ENCODE measurements at places on chromosomes 7 and 10.
A peak's percentile ranks its signal among the peaks of the same experiment; 100 is the strongest.

- peak; percentile 20 for DNase-seq
Observed at GRCh38 chr7:97731736-97732564, at the start of gene TAC1. TSS of gene TAC1 (plus strand) at chr7:97732086. CDS start at chr7:97732613, 527 bp downstream.

- DNase-seq, result no peak
Observed at GRCh38 chr10:35827783-35828182, 185.7 kb upstream of the FZD8 start.

DNA sequence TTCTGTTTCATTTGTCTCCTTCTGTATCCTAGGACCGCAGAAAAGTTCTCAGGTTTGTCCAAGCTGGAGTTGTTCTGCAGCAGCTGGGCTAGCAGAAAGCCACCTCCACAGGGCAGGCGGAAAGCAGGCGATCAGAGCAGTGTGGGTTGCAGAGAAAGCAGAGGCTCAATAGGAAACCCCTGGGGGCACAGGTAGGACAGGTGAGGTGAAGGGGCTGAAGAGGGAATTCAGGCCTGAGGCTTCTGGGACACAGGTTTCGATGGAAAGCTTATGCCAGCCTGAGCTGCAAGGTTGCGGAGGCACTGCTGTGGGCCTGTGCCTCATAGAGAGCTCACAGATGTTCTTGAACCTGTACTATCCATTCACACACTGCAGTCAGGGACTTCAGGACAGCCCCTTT is 194.9 kb upstream of the TPK1 start:
- no peak for DNase-seq

DNA sequence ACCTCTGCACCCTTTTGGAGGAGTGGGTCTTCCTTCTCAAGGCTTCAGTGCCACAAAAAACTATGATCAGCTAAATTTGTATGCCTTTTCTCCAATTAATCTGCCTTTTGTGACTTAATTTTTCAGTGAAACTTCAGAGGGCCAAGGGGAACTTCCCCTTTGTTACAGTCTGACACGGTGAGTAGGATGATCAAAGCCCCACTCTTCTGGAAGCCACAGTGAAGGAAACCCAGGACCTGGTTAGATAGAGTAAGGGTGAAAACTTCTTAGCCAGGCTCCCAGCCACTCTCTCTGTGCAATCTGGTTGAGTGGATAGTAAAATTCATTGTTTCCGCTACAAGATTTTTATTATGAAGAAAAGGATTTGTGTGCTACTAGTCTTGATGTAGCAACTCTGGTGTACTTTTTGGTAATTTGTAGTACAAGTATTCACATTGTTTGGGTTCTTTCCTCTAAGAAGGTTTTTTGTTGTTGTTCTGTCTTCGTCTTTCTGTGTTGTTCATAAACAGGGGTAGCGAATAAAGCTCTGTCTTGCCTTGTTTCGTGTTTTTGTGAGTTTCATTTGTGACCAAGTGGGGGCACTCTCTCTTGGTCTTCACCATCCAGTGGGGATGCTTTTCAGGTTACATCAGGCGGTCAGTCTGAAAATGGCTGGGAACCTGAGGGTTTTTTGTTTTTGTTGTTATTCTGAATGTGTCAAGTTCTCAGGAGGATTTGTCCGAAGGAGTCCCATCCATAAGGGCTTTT is 268.5 kb upstream of the NPSR1 start:
- no peak for DNase-seq

DNA sequence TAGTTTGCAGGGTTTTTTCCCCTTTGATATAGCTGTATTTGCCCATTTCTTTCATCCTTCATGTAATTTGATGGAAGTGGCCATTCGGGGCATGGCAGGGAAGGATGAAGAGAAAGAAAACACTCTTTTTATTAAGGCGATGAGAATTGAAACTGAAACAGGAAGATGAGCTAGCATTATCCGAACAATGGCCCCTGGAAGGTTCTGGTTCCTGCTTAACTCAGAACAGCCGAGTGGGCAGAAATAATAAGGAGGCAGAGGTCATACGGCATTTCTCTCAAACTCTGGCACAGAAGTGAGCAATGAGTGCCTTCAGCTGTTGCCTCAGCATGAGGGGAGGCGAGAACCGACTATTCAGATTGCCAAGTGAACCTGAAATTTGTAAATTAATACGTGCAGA is 113.2 kb upstream of the MYO3A start:
- no peak for DNase-seq

- DNase-seq, result no peak
Observed at GRCh38 chr10:11881477-11882417, 58.6 kb downstream of the PROSER2 start.

DNA sequence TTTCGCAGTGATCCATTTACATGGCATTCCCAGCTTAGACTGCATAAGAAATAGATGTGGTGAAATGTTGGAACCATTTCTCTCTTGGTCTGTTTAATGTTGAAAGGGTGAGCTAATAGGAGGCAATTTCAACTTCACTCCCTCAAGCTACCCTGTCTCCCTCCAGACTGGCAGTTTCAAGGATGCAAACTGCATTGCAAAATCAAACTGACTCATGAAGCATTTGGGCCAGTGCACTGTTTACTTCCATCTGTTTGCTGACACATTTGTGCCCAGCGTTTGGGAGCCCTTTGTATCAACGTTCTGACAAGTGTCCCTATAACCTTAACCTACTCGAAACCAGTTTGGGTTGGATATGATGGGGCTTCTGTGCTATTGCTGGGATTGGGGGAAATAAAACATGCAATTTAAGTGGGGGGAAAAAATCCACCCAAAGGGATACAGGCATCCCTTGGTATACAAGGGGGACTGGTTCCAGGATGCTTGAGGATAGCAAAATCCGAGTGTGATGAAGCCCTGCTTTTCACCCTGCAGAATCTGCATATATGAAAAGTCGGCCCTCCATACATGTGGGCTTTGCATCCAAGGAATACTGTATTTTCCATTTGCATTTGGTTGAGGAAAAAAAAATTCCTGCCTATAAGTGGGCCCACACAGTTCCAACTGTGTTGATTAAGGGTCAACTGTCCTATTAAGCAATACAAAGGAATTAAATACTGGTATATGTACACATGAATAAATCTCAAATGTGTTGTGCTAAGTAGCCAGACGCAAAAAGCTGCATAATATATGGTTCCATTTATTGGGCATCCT is 15.6 kb downstream of the RHEB start:
- no peak for DNase-seq

GRCh38 chr10:91893051-91893450 is 16.2 kb downstream of the FGFBP3 start:
- DNase-seq, result no peak

GRCh38 chr7:42381161-42381560 is 144.2 kb upstream of the GLI3 start:
- DNase-seq, result no peak

- DNase-seq, result no peak
Observed at GRCh38 chr10:113631684-113632367, 32.0 kb downstream of the NRAP start.

DNA sequence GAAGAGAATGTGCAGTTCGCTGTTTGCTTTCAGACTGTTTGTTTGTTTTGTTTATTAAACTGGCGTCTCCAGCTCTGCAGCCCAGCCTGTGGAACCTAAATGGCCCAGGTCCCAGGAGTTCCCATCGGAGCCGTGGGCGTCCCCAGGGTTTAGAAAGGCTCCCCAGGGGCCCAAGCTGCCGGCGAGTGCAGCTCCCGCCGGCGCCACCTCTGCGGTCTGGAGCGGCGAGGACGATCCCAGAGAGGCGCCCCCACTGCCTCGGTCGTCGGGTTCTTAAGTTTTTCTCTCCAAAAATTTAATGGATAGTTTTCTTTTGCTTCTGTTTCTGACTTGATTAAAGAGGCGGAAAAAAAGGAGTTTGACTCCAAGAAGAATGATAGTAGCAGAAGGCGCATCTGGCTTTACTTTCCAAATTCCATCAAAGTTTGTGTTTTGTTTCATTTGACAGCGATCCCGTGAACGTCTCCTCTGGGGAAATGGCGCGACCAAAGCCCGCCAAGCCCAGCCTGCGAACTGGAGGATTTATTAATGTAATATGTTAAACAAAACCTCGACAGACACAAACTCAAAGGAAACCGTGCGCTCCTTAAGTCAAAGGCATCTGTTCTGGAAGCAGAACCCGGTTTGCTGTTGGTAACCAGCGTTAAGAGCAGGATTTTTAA is 718 bp upstream of the FZD1 start:
- DNase-seq, result peak; percentile 24

DNA sequence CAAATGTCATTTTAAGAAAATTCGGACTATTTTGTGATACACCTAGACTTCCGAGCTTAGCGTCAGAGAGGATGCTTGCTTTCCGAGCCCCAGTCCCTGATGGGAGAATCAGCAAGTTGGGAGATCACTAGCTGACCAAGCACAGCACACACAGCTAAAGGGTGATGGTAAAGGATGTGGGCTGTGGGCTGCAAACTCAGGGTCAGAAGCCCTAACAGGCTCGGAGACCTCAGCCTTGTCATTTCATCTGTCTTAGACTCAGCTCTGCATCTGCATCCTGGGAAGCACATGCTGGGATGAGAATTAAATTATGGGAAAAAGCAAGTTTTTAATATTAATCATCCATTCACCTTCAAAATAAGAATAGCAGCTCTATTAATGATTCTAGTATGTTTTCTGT is 3.3 kb downstream of the CUBN start:
- no peak for DNase-seq

GRCh38 chr7:8384901-8385300 is 48.5 kb upstream of the NXPH1 start:
- no peak for DNase-seq

DNA sequence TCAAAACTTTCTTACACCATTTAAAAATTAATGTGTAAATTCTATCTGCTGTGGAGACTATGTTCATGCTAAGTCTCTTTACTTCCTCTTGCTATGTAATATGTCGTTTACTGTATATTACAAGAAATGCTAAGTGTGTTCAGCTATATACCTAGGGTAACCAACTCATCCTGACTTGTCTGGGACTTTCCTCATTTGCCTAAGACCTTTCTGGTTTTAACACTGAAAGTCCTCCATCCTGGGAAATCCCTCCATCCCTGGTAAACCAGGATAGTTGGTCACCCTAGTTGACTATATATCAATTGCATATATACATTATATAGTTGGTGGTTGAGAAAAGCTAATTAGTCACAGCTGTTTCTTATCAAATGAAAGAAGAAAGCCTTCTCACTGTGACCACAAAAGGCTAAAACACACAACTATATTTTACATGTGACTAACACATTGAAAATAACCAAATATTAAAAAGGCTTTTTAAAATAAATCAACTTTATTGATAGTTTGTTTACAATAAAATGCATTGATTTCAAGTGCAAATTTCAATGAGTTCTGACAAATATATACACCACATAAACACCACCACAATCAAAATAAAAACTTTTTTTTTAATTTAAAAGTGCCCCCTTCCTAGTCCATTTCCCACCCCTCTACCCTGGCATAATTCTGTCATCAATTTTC is 167.7 kb upstream of the INHBA start:
- DNase-seq, result no peak

GRCh38 chr7:23956772-23957576 is 247.0 kb downstream of the STK31 start:
- no peak for DNase-seq

- no peak for DNase-seq
Observed at GRCh38 chr10:43905512-43906236, 257.0 kb upstream of the ZNF32 start.

DNA sequence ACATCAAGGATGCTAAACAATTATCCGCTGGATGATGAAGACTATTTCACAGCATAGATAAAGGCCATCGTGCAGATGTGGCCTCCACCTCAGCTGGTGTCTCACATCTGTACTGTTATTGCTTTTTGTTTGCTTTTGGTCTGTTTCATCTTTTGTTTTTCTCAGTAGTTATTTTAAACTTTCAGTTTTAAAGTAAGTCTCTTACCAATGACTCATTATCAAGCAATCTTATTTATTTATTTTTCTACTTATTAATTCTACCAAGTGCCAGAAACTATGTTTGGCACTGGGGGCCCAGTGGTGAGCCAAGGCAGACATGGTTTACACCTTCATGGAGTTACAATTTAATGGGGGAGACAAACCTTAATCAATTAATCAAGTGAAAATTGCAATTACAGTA is 250.9 kb upstream of the TMEM72 start:
- no peak for DNase-seq

DNA sequence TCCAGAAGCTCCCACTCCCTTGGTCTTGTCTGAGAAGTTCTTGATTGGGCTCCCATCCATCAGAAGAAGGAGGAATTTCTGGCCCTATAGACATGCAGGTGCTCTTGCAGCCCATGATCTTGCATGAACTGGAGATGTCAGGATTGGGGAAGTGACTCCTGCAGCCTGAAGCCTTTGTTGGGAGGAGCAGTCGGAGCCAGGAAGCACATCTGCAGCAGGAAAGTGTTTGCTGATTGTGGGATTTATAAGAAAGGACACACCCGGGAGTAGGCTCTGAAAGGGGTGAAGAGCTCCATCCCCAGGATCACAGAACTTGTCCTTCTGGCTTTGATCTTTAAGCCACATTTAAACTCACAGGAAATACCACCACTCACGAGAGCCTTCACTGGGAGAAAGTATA is 185.2 kb downstream of the DYNC1I1 start:
- no peak for DNase-seq

GRCh38 chr10:116147147-116147905 is 125.7 kb downstream of the GFRA1 start:
- no peak for DNase-seq

- no peak for DNase-seq
Observed at GRCh38 chr7:18457832-18458231, 37.7 kb upstream of the HDAC9 start.

DNA sequence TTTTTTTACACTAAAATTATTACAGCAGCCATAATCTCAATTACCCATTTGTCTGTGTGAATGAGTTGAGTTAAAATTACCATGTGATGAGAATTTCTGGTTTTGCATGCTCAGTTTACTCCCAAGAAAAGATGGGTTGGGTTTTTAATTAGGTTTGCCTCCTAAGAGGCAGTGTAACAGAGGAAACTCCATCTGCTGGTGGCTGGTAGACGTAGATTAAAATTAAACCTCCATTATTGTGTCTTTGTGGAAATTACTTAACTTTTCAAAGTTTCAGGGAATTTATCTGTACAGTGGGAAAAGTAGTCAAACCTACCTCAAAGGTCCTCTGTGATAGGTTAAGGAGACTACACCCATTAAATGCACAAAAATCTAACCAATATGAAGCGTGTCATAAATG is 954.2 kb downstream of the PCDH15 start:
- no peak for DNase-seq

GRCh38 chr10:84957427-84957826 is 629.0 kb downstream of the CCSER2 start:
- DNase-seq, result no peak

DNA sequence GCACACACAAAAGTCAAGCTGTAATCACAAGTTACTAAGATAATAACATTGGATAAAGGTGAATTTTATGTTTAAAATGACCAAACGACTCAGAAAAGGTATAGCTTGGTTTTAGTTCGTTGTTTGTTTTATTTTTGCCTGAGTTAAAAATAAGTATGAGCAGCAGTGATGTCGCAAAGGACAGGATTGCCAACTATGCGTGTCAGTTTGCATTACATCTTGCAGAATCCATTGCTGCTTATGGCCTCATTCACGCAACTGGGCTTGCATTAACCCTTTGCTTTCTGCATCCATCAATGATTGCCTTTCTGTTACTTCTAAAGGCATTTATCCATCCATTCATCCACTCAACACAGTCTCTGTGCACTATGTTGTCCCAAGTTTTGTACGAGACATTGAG is 389.6 kb downstream of the DPP6 start:
- no peak for DNase-seq

GRCh38 chr7:139106959-139107358 is 2.6 kb downstream of the ZC3HAV1 start:
- no peak for DNase-seq

GRCh38 chr7:158810846-158811245 is 18.5 kb downstream of the ESYT2 start:
- DNase-seq, result no peak

- no peak for DNase-seq
Observed at GRCh38 chr7:89247207-89247606, 451.7 kb upstream of the TEX47 start.

GRCh38 chr10:125156739-125157480 is 3.5 kb downstream of the CTBP2 start:
- no peak for DNase-seq
